ENCODE measurements at places on chromosomes 3 and 15.

GRCh38 chr3:146532406-146532805, 12.0 kb downstream of the PLSCR1 start:
- DNase-seq: no peak

DNA sequence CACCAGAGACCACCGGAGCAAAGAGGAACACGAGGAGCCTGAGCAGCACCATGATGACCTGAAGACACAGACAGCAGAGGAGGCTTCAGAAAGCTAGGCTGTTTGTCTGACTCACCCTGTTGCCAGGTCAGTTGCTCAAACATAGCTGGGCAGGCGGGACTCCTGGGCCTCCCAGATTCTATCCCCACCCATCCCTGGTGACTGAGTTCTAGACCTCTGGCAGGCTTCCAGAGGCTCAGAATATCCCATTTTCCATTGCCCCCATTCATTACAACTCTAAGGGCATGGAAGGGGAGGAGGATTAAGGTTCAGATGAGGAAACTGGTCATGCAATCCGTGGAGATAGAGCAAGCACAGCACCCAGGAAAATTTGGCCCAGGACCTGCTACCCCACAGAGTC, at the start of gene CDHR4:
CDHR4 (minus strand) TSS at position 113 of the 400 bp plus-strand sequence; CDS start at position 52, 61 bp downstream.
- no peak for DNase-seq

- no peak for DNase-seq
These were observed 66.2 kb downstream of the KLF13 start for GRCh38 chr15:31392761-31393401.

- no peak for DNase-seq
These were observed 24.3 kb upstream of the PTX3 start for GRCh38 chr3:157412323-157412855.

- DNase-seq: no peak
These were observed 71.2 kb upstream of the SLC6A6 start for GRCh38 chr3:14331251-14331650.

DNA sequence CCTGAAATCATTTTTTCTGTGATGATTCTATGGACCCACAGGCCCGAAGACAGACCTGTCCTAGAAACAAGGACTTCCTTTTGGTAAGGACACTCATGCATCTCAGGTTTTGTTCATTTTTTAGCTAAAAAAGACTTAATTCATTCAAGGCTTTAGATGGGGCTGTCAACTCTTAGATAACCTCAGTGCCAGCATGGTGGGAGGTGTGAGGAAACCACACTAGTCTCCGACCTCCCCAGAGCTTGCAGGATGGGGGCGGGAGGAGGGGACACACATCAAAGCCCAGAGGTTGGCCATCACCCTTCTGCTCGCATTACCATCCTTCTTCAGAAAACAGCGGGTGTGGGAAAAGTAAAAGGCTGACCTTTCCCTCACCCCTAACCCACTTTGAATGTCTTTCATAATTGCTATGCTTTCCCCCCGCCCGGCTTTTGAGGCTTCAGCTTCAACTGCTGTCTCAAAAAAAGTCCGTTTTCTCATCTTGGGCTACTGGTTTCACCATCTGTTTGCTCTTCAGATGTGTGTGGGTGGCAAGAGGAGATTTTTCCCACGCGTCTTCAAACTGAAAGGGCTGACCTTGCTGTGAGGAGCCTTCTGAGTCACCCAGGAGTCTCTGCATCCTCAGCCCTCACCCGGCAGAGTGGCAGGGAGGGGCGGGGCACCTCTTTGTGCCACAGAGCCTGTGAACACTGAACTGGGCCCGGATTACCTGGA, 27.6 kb upstream of the CXCR6 start:
- DNase-seq: peak; percentile 40

DNA sequence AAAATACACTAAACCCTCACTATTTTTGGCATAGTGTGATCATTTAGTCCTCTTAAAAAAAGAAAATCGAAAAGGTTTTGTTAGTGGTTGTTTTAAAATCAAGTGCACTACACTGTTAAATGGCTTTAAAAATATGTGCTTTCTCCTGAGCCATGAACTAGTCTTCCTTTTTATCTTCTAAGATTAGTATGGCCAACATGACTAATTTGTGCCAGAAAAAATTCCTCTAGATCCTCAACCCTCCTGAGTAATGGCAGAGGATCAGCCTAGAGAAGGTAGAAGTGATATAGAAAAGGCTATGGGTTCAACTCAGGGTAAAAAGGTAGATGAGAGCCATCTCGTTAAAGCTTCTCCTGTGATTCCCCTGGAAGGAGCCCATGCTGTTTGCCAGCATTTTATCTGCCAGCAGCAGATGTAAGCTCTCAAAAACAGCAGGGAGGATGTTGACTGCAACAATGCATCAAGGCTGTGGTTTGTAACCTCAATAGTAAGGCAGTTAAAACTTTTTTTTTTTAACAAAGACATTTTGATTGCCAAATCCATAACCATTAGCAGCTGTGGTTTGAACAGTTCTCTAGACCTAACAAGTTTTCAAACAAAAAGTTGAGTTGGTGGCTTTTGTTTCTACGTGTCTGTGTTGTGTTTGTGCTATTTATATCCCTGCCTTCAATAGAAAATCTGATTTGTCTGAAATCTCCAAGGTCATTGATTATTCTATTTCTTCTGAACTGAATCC, 30.2 kb upstream of the ZNF609 start:
- DNase-seq: peak; percentile 29

GRCh38 chr3:159380891-159381290, 579.0 kb downstream of the MFSD1 start:
- no peak for DNase-seq

DNA sequence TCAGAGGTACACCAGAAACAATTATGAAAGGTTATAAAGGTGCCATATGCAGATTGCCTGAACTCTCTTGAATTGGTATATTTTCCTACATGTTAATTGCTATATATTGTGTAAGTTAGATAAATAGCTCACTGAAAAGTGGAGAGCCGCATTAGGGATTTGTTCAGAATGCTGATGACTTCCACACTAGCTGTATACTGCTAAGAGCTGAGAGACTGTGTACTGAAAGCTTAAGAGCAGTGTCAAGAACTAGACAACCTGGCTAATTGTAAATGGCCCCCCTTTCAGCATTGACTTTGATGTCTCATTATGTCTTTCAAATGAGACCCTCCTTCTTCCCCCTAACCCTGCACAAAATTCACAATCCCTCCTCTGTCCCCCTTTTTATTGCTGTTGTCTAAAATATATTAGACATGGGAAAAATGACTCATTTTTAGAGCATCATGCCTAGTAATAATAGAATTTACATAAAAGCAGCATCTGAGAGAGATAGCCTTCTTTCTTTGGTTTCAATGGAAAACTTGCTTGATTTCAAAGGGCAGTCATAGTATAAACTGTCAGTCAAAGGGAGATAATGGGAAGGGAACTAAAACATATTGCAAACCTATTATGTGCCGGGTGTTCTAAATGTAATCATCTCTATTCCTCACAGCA, 34.7 kb upstream of the GREM1 start:
- DNase-seq: no peak

- peak; percentile 2 for DNase-seq
These were observed 132.8 kb upstream of the SLC24A5 start for GRCh38 chr15:47987908-47988532.

DNA sequence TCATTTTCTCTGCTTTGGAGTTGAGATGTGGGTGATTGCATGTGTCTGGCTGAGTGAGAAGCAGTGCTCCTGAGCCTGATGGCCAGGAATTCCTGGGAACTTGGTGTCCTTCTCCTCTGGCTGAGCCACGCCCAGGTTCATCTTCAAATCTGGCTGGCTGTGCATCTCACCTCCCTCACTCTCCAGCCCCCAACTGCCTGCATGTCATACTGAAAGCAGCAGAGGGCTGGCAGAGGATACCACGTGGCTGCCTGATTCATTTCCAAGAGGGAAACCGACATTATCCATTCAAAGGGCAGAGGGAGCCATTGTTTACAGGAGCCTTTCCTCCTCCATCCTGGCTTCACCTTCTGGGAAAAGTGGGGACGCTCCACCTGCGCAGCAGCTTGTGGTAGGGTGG, 57.4 kb downstream of the ABHD5 start:
- no peak for DNase-seq

- no peak for DNase-seq
These were observed 634 bp downstream of the MINDY2 start for GRCh38 chr15:58771621-58772250.

DNA sequence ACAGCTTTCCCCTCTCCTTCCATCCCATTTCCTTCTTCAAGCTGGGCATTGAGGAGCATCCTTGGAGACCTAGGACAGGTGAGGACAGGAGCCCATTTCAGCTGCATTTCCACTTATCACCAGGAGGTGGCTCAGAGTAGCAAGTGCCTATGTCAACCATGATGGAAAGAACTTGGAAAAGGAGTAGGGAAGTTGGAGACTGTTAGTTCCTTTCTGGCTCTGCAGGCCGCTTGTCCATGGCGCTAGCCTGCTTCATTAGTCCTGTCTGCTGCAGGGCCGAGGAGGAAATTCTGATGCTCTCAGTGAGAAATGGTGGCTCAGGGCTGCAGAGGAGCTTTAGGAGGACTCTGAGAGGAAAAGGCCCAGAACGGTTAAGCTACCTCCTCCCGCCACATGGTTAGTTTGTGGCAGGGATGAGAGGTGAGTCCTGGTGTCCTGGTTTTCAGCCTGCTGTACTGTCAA, 7.0 kb upstream of the CD276 start:
- DNase-seq: peak; percentile 14

DNA sequence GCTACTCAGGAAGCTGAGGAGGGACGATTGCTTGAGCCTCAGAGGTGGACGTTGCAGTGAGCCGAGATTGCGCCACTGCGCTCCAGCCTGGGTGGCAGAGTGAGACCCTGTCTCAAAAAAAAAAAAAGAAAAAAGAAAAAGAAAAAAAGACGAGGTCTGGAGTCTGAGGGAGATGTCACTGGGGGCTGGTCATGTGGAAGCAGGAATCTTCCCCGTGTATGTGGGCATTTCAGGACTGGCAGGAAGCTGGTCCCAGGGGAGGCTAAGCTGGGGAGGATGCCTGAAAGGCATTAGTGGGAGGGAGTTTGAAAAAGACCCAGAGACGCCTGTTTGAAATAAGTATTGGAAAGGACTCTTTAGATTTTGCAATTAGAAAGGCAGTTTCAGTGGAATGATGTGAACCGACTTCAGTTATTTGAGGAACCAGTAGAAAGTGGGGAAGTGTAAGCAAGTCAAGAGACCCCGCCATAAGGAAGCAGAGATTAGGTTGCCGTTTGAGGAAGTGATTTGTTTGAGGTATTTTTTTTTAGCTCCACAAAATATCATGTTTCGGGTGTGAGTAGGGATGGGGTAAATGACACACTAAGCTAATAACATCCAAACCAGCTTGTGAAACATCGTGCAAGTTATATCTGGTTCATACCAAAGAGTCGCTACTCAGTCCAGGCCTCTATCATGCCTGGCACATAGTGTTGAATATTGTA, 55.5 kb downstream of the ST6GAL1 start:
- no peak for DNase-seq

All from naive thymus-derived CD4-positive, alpha-beta T cell (primary cell).